ENCODE measurements at places on chromosomes 6 and 20.

GRCh38 chr6:31332637-31333602 is 24.1 kb downstream of the HLA-B start:
- DNase-seq = no peak

DNA sequence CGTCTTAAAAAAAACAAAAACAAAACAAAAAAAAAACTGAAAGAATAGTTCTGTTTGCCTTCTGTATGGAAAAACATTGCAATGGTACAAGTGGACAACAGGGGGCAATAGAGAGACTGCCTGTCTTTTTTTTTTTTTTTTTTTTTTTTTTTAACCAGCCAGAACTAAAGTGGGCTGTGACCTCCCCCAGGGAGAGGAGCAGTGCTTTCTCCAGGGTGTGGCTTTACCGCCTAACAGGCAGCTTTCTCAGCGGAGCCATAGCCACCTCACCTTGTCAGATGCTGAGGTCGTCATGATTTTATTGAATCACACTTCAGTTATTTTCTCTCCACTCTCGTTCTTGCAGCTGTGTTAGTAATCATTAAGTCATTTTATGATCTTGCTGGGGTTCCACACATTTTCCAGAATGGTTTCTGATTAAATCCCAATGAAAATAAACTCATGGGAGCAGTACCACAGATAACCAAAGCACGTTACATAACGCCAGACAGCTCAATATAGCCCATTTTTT is 78.4 kb downstream of the GMPR start:
- DNase-seq = peak; percentile 77

DNA sequence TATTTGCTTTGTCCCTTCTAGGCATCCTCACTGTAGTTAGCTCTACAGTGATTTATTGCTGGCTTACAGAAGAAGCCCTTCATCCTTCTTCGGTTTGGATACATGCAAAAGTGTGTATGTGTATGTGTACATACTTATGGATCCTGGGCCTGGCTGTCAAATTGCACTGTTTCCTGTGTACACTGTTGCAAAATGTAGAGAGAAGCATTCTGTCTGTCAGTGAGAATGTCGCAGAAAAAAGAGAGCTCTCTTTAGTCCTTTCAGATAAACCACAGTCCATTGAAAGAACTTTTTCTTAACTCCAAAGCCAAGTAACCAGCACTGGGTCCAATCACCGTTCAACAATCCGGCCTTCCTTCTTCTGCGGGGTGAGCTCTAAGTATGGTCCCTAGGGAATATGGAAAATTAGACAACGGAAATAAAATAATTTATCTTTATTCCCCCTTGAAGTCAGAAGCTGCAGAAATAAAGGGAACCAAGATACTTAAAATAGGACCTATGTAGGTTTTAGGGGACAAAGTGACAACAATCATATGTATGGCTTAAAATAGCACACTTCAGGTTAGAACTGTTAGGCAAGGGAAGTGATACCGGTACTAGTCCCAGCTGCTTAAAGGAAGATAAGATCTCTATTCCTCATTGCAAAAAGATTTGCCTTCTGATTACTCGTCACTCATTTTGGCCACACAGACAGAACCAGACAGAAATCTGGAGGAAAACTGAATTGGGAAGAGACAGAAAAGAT is 107.0 kb downstream of the CD83 start:
- no peak for DNase-seq

- DNase-seq = peak; percentile 44
These were observed 22.7 kb downstream of the LAMA4 start for GRCh38 chr6:112231594-112232060.

GRCh38 chr20:10970109-10970508 is 296.3 kb upstream of the JAG1 start:
- DNase-seq = peak; percentile 42

GRCh38 chr20:13670160-13670559 is 31.4 kb upstream of the TASP1 start:
- no peak for DNase-seq

DNA sequence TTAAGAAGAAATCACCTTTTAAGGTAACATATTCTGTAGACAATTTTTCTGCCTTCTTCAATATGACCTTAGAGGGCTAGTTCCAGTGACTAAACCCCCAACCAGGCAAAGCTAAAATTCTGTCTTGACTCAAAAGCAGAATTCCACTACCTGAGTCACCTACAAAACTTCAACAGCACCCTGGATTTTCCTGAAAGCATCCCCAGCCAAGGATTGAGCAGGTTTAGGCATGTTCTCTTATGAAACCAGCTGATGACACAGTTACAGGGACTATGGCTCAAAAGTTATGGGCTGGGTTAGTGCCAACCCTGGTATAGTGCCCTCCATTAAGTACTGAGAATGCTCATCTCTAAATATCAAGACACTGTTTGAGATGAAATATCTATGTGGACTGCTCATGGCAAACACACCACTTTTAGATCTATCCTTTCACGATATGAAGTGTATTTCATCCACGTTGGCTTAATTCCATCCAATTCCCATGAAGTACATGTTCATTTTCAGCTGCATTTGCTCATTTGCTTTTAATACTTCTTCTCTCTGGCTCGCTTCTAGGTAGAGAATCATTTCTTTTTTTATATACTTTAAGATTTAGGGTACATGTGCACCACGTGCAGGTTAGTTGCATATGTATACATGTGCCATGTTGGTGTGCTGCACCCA is 53.6 kb upstream of the TNFAIP3 start:
- DNase-seq = peak; percentile 13

DNA sequence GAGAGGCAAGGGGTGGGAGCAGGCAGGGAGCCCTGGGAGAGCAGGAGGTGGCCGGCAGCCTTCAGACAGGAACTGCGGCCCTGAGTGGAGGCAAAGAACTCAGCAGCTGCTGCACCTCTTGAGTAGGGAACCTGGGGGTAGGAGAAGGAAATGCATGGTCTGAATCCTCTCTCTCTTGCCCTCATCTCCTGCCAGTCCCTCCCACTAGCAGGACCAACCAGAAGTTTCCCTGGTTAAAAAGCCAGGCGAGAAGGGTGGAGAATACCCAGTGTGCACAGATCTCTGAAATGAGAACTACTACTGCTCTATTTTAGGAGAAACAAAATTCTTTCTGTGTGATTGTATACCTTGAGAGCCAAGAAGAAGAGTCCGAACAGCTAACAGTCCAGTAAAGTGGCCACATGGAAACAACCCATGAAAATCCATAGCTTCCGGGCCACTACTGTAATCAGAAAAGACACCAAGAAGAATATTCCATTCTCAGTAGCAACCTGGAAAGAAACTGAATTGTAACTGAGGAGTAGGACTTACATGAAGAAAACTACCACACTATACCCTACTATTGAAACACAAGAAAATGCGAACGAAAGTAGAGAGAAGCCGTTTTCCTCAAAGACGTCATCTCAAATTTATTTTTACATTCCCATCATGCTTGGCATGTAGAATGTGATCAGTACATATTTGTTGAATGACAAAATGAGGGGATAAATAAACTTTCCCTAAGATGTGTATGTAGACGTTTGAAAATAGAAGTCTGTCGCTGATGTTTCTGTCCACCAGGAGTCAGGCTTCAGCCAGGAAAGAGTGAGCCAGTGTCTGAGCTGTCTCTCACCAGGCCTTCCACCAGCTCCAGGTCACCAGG is 25.6 kb downstream of the WRNIP1 start:
- peak; percentile 92 for DNase-seq

DNA sequence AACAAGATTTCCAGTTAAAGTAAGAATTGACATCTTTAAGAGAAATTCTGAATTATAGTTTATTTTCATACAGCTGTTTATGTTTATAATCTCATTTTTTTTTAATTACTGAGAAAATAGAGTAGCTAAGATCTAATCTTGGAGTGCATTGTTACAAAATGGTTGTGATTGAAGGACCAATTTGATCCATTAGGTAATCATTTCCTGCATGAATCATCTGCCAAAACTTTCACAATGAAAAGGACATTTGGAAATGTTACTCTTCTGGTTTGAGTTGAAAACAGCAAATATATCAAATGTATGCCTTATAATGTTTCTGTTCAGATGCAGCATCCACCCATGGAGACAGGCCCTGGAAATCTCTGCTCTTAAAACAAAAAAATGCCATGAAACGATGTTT is 19.0 kb downstream of the TUBB2A start:
- peak; percentile 38 for DNase-seq

- DNase-seq = no peak
These were observed 28.4 kb downstream of the SYNDIG1 start for GRCh38 chr20:24497851-24498250.

GRCh38 chr6:32198345-32198696 is 5.9 kb upstream of the GPSM3 start:
- DNase-seq = no peak

GRCh38 chr6:30102970-30103871 is 9.7 kb downstream of the TRIM31 start:
- DNase-seq = peak; percentile 92

GRCh38 chr6:109867009-109867969 is 110.8 kb upstream of the GPR6 start:
- DNase-seq = no peak

DNA sequence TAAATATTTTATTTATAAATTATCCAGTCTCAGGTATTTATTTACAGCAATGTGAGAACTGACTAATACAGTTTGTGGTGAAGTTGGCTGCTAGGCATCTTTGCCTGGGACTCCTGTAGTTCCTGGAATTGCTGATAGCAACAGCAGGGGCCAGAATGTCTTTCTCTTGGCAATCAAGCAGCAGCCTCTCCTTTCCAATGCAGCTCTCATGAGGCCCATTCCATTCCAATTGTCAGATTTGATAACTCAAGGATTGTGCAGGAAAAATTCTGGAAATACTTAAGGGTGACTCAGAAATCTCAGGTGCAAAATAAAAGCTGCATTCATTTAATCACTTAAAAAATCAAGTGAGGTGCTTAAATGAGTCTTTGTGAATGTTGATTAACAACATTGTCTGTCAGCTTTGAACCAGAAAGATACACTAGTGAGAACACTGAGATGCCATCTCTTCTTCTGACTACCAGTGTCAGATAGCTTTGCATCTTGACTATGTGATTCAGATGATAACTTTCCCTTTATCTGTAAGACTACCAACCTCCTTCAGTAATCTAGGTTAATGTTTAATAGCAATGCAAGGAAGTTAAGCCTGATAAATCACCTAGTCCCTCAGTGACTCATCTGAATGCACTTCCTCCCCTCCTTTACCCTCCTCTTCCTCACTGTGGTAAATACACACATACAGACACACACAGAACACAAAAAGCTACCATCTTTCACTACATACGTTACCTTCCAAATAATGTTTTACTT is 32.1 kb upstream of the COL21A1 start:
- DNase-seq = no peak

GRCh38 chr6:160036331-160036695 is 67.4 kb downstream of the IGF2R start:
- DNase-seq = no peak

- no peak for DNase-seq
These were observed 39.5 kb downstream of the DAAM2 start for GRCh38 chr6:39831701-39832100.

- DNase-seq = no peak
These were observed 9.6 kb downstream of the PEX7 start for GRCh38 chr6:136831873-136832562.

DNA sequence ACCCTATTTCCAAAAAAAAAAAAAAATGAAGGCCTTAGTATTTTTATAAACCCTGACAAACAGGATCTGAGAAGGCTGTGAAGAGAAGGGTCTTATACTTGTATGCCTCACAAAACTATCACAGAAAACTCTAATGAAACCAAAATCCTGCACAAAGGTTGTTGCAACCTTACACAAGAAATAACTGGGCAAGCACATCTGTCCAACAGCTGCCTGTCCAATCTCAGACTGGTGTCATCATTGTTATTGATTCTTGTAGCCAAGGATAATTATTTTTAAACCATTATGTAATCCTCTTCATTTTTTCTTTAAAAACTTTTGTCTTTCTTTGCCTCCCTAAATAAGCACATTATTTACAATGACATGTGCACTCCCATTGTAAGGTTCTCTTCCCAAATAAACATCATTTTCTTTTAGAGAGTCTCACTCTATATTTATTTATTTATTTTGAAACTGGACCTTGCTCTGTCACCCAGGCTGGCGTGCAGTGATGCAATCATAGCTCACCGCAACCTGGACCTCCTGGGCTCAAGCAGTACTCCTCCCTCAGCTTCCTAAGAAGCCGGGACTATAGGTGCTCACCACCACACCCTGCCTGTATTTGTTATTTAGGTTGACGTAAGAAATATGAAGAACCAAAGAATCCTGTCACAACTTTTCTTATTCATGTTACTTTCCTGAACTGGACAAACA is 697.1 kb downstream of the DOK5 start:
- DNase-seq = no peak

- no peak for DNase-seq
These were observed 318.4 kb upstream of the SYNCRIP start for GRCh38 chr6:85961125-85961524.

GRCh38 chr20:43749734-43750294 is 23.0 kb upstream of the GTSF1L start:
- peak; percentile 71 for DNase-seq

DNA sequence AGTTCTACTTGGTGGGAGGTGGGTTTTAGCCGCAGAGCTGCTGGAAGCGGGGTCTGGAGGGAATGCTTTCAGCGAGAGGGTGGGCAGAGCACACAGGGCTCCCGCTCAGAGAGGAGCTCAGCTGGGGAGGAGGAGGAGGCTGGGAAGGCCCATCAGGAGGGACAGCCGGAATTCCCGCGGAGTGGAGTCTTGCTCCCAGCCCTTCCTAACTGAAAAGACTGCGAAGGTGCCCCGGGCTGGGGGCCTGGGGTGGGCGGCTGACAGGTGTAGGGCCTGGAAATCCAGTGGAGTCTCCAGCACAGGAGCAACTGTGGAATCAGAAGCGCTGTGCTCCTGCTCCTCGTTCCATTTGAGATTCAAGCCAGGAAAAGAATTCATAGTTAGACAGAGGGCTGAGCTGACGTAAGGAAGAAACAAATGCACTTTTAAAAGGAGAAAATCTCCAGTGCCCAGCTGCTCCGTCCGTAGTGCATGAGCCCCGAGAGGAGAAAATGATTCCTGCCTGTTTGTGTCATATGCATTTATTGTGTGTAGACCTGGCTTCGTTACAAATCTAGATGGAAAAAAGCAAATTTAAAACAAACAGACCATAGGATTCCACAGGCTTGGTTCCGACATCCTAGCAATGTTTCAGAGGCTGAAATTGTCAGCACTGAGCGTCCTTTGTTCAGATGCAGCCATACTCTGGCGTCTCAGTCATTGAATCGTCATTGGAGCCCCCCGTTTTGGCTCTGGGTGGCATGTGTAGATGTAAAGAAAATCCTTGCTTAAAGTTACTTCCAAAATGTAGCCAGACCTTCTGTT is 197.7 kb downstream of the SMOC2 start:
- DNase-seq = no peak

DNA sequence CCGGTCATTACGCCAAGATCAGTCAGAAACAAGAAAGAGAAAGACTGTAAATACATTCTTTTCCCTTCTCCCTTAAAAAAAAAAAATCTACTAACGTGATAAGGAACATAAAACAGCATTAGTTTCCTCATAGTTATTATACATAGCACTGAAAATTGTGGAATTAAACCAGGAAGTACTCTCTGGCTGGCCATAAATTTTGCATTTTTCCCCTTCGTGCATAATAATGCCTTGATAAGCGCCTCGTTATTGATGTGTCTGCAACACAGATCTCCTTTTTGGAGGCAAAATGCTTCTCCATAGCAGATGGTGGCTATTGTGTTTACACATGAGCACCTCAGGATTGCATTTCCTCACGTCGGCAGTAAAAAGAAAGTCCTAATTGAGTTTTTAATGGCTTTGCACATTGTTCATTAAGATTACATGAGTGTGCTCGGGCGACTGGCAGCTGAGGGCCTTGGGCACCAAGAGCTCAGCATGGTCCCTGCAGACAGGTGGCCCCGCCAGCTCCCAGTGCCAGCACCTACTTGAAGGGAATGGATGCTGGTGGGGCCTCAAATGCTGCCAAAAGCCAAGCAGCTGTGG is 394.5 kb downstream of the PTPRT start:
- no peak for DNase-seq

Measured in EL (cell line).